ENCODE measurements at places on chromosomes 5 and 9.

DNA sequence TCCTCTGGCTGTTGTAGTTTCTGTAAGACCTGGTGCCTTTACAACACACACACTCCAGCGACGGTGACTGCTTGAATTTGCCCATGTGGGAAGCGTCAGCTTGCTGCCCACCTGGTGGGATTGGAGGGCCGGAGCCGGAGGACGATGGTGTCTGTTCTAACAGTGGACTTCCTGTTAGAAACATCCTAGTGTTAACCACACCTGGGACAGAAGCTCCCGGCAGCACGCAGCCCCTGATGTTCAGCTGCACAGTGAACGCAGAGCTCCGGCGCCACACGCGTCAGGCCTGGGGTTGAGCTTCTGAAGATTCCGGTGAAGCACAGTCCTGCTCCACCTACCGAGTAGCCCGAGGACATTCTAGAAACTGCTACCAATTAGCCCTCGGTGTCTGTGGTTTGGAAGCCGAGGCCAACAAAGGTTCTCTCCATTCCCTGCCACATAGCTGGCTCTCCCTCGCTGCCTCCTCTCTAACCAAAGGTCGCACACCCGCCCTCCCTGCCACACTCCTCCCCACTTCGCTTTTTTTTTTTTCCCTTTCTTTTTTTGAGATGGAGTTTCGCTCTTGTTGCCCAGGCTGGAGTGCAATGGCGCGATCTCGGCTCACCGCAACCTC lies 14.4 kb downstream of the PMPCA start:
- no peak for DNase-seq

GRCh38 chr5:14467886-14468285 lies 113.7 kb upstream of the OTULINL start:
- no peak for DNase-seq

DNA sequence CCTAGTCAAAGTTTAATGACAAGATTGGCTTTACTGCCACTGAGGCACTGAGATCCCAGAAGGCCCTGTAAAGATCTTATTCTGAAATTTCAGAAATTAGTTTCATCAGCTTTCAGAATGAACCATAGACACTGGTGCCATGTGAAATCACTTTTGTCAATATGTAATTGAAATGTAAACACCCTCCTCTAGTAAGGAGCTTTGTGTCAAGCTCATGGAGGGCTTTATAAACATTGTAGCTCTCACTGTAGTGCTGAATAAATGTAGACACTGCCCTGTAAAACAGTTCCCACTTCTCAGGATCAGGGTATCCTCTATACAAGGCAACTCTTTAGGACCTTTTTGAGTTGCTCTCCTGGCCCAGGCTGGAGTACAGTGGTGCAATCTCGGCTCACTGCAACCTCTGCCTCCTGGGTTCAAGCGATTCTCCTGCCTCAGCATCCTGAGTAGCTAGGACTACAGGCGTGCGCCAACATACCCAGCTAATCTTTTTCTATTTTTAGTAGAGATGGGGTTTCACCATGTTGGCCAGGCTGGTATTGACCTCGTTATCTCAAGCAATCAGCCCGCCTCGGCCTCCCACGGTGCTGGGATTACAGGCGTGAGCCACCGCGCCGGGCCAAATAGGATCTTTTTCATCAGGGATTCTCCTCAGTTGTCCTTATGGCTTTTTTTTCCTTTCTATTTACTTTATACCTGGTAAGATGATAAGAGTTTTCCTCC lies 1823.9 kb upstream of the CDH9 start:
- no peak for DNase-seq

DNA sequence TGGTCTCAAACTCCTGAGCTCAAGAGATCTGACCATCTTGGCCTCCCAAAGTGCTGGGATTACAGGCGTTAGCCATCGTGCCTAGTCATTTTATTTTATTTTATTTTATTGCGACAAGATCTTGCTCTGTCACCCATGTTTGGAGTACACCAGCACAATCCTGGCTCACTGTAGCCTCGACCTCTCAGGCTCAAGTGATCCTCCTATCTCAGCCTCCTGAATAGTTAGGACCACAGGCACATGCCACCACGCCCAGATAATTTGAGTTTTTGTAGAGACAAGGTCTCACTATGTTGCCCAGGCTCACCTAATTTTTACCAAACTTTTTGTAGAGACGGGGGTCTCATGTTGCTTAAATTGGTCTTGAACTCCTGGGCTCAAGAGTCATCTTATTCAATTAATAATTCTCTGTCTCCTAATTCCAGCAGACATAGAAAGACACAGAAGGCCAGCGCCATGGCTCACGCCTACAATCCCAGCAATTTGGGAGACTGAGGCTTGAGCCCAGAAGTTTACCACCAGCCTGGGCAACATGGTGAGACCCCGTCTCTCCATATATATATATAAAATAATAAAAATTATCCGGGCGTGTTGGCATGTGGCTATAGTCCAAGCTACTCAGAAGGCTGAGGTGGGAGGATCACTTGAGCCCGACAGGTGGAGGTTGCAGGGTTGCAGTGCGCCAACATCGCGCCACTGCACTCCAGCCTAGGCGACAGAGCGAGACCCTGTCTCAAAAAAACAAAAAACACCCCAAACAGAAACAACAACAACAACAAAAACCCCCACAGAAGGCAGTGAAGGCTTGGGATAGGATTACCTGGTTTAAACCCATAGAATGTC lies 1.0 kb upstream of the UBAP1 start:
- DNase-seq: peak; percentile 43

DNA sequence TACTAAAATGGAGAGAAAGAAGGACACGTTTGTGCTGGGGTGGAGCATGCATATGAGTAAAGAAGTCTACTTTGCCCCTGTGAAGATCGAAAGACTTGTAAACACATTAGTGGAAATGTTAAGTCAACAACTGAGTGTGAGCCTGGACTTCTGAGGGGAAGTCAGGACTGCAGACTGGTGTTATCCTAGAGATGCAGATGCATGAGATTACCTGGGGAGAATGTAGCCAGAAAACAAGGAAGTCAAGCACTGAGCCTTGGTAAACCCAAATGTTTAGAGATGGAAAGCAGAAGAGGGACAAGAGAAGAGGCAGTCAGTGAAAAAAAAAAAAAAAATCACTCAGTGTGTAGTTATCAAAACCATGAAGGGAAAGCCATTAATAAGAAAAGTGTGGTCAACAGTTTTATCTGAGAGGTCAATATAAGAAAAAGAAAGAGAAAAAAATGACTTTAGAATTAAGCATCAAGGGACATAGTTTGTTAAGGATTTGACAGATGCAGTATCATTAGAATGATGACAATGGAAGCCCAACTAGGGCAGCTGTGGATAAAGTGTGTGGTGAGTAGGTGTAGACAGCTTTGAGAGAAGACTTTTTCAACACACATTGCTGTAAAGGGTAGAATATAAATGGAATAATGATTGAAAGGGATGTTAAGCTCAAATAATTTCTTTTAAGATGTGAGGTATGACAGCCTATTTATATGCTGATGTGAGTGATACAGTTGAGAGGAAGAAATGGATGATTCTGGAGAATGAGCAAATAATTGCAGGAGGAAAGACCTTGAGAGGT lies 22.2 kb downstream of the JAKMIP2 start:
- DNase-seq: no peak

DNA sequence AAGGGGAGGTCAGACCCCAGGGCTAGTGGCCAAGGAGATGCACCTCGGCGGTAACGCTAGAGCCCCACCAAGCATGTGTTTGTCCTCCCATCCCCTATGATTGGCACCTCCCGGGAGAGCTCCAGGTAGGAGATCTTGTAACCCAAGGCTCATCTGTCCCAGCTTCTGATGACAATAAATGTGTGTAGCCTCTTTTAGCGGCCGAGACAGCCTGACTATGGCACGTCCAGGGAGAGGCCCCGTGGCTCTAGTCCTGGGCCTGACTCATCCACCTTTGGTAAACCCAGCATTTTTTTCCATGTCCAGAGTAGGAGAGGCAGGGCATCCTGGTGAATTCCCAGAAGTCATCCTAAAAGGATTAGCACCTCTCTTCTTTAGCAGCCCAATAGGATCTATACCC lies 39.2 kb downstream of the IRF1 start:
- DNase-seq: no peak

- no peak for DNase-seq
Measured at GRCh38 chr9:125911861-125912644, 164.9 kb downstream of the PBX3 start.

Data from erythroblast (primary cell).